ENCODE measurements at places on chromosomes 2 and 18.
A peak's percentile ranks its signal among the peaks of the same experiment; 100 is the strongest.

DNA sequence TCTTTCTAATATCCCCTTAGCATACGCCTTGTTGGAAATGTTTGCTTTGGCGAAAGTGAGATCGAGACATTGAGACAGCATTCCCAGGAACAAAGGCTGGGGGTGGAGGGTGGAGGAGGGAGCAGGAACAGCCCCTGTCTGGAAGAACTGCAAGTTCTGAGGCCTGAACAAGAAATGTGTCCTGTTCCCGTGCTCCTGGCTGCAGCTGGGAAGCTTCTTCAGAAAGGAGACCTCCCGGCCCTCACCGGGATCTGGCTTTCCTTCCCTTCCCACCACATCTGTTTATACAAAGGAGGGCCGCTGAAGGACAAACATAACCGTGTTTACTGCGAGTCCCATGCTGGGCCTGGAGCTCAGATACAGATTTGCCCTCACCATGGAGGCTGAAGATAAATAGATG is 35.9 kb downstream of the AFF3 start:
- peak; percentile 56 for DNase-seq

- no peak for DNase-seq
Observed at GRCh38 chr2:238487134-238487533, 60.4 kb downstream of the ASB1 start.

GRCh38 chr2:152740743-152741328 is 22.4 kb downstream of the ARL6IP6 start:
- DNase-seq, result no peak

DNA sequence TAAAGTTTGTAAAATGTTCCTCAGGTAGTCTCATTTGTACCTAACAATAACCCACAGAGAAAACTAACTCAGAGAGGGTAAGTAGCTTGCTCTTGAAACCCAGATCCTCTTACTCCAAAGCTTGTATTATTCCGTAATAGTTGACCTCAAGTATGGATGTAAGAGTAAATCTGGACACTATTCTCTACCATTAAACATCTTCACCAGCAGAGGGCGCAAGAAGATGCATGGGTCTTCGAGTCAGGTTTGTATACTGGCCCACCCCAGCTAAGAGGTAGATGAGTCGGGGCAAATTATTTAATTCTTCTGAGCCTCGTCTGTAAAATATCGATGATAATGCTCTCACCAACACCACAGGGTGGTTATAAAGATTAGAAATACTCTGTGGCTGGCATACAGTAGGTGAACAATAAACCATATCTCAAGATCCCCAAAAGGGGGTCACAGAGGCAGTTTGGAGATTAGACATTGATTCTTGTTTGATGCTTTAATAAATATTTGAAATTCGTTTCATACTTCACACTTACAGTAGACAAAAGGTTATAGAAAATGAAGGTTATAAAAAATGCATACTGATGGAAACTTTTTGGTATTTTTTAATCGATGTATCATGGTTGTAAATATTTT is 3.5 kb upstream of the CABLES1 start:
- DNase-seq, result no peak

DNA sequence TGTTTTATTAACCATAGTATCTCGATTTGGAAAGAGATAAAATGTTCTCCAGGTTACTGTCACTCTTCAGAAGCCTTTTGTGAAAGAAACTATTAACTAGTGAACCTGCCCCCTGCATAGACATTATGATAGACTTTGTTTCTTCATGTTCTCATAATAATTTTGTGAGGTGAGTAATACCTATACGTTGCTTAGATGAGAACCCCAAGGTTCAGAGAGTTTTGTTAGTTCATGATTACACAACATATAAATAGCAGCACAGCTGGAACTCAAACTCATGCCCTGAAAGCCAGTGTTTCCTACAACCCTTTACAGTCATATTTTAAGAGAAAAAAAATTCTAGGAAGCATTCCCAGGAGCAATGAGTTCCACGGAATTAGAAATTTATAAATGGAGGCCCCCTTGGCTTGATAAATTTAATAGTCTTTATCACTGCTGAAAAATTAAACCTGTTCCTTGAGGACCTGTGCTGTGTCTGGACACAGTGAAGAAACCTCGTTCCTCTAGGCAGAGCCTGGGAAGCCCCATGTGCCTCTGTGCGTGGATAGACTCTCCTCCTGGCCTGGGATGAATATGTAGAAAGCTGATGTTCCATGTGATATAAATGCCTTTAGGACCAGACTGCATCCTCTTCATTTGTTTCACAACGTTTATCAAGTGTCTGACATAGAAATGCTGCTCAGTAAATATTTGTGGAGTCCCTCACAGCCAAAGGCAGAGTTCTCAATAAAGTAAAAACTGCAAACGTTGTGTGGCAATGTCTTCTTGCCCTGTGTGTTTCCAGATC is 1257.0 kb upstream of the GYPC start:
- no peak for DNase-seq

DNA sequence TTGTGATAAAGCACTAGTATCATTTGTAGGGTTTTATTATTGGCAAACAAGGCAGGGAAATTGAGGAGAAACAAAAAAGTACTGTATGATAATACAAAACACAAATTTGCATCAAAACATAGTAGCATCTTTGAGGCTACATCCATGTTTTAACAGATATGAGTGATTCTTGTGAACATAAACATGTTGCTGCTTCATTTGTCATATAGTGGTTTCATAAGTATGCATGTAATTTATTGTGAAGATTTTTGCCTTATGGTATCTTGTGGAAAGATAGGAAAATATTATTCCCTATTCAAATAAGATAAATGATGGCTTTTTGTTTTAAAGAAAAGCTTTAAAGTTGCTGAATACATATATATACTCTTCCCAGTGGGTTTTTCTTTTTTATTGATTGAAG is 60.3 kb downstream of the VRK2 start:
- no peak for DNase-seq

- no peak for DNase-seq
Observed at GRCh38 chr2:6228251-6228650, 536.1 kb downstream of the SOX11 start.

- DNase-seq, result peak; percentile 53
Observed at GRCh38 chr2:101704046-101704466, 6.5 kb downstream of the MAP4K4 start.

DNA sequence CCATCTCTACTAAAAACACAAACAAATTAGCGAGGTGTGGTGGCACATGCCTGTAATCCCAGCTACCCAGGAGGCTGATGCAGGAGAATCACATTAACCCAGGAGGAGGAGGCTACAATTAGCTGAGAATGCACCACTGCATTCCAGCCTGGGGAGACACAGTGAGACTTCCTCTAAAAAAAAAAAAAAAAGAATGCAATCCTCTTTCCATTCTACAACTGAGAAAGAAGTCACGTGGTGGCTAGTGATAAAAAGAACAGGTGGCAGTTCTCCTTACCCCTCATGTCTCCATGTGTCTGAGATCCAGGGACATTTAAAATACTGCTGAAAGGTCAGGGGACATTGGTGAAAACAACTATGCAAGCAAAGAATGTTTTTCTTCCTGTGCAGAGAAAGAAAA is 24.4 kb upstream of the GPR39 start:
- DNase-seq, result no peak

- no peak for DNase-seq
Observed at GRCh38 chr2:86794861-86795260, 4.1 kb upstream of the CD8A start.

DNA sequence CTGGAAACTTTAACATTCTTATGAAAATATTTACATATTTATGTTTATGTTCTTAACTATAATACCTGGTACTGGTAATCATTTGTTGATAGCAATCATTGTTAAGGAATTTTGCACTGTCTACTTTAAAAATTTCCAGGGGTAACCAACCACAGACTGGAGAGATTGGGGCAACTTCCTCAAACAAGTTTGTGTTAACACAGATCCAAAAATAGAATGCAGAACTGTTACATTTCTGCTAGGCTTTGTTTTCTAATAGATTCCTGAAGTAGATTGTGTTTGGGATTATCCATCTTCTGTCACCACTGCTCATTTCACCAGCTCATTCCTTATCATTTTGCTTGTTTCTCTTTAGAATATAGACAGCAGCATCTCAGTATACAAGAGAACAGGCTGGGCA is 23.7 kb downstream of the RNF125 start:
- no peak for DNase-seq

GRCh38 chr2:30217644-30218337 is 13.5 kb upstream of the LBH start:
- DNase-seq, result no peak

DNA sequence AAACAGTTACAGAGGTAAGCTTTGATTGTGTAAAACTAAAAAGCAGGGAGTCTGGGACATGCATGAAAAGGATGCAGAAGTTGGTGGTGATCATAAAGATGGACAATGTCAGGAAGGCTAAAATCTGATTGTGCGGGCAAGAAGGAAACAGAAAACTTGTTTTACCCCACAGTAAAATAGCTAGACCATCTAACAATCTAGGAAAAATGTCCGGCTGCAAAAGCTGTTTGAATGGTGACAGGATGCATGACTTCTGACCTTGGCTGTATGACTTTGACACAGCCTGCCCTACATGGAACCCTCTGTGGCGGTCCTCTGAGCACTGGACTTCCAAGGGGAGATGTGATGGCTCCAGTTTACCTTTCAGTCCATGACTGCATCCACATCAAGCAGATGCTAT is 93.6 kb downstream of the RAPH1 start:
- DNase-seq, result no peak

GRCh38 chr18:7415081-7415894 is 151.8 kb upstream of the PTPRM start:
- DNase-seq, result peak; percentile 46

DNA sequence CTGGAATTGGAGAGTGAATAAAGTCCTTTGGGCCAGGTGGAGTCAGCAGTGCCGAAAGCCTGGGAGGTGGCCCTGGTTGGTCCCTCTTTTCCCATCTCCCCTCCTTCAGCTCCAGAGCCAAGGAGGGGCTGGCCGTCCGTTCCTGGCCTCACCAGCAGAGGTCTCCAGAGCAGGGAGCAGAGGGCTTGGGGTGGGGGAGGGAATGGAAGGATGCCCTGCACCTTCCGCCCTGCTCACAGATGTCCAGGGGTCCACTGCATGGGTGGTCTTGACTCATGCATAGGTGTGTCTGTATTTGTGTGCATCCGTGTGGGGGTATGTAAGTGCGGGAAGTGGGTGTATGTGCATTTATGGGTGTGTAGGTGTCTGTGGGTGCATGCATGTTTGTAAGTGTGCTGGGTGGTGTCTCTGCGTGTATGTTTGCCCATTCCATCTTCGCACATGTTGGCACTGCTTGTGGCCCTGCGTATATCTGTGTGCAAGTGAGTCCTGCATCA is 201.8 kb downstream of the ZFP36L2 start:
- peak; percentile 62 for DNase-seq

- DNase-seq, result no peak
Observed at GRCh38 chr18:35022426-35023001, 18.7 kb upstream of the MAPRE2 start.

GRCh38 chr18:57927511-57927910 is 116.5 kb upstream of the NEDD4L start:
- no peak for DNase-seq

GRCh38 chr2:191308026-191308425 is 62.8 kb downstream of the MYO1B start:
- no peak for DNase-seq

DNA sequence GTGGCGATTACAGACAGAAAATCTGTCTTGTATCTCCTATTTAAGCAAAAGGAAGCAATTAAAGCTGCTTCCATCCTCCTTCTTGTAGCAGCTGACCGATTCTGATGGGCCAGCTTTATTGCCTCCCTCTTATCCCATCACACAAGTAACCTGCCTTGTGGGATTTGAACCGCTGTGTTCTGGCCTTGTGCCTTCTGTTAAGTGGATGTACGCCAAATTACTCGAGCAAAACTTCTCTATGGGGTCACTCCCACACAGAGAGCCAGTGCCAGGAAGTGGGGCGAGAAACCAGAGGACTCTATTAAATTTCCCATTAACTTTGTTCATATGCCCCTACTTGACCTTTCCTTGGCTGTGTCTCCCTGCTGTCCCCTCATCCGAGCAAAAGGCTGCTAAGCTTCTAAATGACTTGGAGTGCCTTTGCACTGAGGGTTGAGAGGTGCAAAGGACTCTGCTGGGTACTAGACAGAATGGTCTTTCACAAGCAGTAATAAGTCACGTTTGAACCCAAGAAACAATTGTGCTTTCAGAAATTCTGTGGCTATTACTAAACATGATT is 672.5 kb downstream of the MBD2 start:
- peak; percentile 33 for DNase-seq

GRCh38 chr2:54164106-54164505 is 48.7 kb downstream of the ACYP2 start:
- no peak for DNase-seq

GRCh38 chr2:128494307-128494639 is 175.6 kb upstream of the HS6ST1 start:
- DNase-seq, result no peak

DNA sequence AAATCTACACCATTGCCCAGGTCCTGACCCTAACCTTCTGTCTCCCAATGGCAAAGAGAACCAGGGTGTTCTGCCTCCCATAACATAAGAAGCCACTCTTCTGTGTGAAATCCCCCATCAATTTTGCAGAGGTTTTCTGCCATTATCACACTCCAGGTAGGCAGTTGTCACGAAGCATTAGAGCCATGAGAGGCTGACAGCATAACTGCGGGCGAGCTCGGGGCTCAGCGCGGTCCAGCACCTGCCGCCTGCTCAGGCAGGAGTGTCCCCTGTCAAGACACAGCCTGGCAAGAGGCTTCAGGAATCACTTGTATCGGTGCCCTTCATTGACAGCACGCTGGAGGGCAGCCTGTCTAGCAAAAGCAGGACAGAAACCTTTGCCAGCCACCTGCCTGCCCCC is 251.2 kb downstream of the SATB2 start:
- no peak for DNase-seq

DNA sequence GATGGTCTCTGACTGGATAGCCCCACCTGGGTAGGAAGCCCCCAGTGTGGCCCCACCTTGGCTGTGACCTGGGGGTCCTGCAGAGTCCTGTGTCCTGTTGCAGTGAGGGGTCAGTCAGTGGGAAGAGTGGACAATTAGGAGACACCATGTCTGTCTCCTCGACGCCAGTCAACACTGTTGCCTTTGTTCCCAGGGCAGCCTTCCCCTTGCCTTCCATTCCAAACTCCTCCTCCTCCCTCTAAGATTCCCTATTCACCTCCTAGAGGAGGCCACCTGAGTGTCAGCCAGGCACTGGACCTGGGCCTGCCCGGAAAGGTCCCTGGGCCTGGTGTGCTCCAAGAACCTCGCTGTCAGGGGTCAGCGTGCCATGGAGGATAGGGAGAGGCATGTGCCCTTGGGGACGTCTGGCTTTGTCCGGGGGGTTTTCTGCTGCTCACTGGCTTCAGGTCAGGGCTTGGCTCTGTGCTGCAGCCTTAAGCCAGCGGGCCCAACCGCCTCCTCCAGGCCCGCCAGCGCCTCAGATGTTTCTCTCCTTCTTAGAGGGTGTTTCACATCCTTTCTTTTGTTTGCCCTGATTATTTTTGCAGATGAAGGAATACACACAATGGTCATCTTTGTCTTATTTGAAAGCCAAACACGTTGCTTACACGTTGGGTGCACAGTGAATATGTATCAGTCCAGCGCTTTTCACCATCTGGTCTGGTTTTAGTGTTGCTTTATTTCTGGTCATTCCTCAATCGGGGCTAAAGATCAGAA is 68.9 kb downstream of the HPCAL1 start:
- DNase-seq, result no peak

DNA sequence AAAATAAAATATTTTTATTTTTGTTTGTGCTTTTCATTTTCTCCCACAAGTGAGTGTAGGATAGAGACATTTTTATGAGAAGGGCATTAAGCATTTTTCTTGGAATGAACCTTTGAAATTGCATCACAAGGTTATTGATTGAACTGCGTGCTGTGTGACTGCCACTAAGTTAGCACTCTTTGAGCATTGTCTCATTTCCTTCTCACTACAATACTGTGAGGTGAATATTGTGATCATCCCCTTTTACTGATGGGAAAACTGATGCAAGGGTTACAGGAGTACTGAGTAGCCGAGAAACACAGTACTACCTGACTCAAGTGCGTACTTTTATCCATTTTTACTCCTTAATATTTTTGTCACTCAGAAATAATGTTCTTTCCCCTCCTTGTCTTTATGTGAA is 2.0 kb downstream of the NBEAL1 start:
- DNase-seq, result no peak

Data from tibial nerve (tissue), 4 donors.